ENCODE measurements at places on chromosomes 5 and 9.
A peak's percentile ranks its signal among the peaks of the same experiment; 100 is the strongest.

- no peak for DNase-seq
Measured at GRCh38 chr5:137207023-137207760, 291.9 kb downstream of the SPOCK1 start.

- DNase-seq, result no peak
Measured at GRCh38 chr5:2371419-2371710, 380.1 kb downstream of the IRX2 start.

DNA sequence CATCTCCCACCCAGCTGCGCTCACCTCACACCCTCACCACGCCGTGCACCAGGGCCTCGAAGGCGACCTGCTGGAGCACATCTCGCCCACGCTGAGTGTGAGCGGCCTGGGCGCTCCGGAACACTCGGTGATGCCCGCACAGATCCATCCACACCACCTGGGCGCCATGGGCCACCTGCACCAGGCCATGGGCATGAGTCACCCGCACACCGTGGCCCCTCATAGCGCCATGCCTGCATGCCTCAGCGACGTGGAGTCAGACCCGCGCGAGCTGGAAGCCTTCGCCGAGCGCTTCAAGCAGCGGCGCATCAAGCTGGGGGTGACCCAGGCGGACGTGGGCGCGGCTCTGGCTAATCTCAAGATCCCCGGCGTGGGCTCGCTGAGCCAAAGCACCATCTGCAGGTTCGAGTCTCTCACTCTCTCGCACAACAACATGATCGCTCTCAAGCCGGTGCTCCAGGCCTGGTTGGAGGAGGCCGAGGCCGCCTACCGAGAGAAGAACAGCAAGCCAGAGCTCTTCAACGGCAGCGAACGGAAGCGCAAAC lies 1.1 kb downstream of the POU4F3 start:
- no peak for DNase-seq

GRCh38 chr5:79189439-79190234 lies 46.3 kb upstream of the JMY start:
- no peak for DNase-seq

GRCh38 chr5:19928562-19929421 lies 59.2 kb downstream of the CDH18 start:
- no peak for DNase-seq

- DNase-seq, result no peak
Measured at GRCh38 chr9:109242014-109242413, 75.0 kb upstream of the FRRS1L start.

GRCh38 chr9:97564291-97565175 lies 63.1 kb downstream of the TMOD1 start:
- no peak for DNase-seq

DNA sequence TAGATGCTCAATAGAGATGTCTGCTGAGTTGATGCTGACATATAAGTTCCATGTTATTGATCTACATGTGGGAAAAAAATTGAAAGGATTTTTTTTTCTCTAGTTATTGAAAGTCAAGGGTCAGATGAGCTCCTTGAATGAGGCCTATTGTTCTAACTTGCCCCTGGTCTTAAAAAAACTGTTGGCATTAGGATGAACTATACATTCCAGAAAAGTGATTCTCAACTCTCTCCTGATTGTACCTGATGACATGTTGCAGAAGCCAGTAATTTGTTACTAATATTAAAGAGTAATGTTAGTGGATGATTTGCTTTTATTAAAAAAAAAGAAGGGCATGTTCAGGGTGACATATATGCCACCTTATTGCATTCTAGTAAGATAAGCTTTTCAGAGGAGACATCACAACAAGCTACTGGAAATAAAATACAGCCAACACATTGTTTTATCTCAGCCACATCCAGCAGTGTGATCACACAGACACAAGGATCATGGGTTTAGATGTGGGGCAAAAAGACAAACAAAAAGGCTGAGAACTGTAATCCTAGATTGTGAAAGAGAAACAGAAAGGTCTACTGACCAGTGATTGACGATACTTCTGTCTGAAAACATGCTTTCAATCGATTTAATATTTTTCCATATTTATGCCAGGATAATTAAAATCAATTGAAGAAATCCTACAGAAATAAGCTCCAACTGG lies 1314.1 kb upstream of the C9orf72 start:
- DNase-seq, result no peak

DNA sequence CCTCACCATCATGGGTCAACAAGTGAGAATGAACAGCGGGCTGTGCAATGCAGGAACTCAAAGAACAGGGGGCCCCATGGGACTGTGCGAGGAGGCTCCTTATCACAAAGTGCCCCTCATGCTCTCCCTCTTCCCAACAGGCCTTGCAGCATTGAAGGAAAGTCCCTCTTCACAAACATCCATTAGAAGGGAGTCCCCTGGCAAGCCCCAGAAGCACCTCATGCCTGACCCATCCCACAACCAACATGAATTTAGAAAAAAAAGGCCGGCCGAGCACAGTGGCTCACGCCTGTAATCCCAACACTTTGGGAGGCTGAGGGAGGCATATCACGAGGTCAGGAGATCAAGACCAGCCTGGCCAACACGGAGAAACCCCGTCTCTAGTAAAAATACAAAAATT lies 122.6 kb upstream of the FSTL4 start:
- no peak for DNase-seq

DNA sequence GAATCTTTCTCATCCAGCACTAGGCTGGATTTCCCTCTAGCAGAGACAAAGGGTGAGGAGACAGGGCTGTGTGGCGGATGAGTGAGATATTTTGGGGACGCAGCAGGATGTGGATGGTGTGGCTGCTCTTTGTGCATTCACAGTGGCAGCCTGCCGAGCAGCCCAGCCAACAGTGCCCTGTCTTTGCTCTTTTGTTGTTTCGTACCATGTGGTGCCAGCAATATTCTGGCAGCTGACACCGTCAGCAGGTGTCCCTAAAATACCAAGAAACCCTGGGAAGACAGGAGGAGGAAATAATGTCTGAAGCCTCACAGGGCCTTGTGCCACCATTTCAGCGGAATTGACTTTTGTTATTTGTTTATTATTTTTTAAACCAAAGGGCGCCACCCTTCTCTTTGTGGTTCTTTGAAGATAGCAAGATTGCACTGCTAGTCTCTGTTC lies 141.4 kb downstream of the CCDC192 start:
- DNase-seq, result no peak

DNA sequence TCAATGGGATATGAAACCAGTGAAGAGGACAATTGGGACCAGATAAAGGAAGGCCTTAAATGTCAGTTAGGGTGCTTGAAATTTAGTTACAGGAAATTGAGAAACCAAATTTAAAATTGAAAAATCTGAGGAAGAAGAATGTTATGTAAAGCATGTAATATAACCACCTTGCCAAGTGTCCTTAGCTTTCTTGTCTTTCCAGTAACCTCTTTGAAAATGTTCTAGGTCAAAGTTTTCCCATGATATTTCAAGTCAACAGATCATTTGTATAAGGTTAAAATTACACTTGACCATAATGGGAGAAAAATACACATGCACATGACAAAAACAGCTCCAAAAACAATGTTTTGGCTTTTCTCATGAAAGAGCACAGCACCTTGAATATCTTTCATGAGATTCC lies 21.1 kb downstream of the LOX start:
- no peak for DNase-seq

- DNase-seq, result no peak
Measured at GRCh38 chr9:77304543-77304942, 127.2 kb downstream of the VPS13A start.

DNA sequence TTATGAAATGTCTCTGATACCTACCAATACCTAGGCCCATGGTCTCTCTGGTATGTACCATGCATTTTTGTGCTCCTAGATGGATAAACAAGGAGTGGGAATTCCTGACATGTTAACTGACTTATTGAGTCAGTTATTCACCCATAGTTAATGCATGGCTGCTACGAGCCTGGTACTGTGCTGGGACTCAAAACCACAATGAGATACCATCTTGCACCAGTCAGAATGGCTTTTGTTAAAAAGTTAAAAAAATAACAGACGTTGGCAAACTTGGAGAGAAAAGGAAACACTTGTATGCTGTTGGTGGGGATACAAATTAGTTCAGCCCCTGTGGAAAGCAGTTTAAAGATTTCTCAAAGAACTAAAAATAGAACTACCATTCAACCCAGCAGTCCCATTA lies 293.8 kb downstream of the OSTF1 start:
- no peak for DNase-seq

DNA sequence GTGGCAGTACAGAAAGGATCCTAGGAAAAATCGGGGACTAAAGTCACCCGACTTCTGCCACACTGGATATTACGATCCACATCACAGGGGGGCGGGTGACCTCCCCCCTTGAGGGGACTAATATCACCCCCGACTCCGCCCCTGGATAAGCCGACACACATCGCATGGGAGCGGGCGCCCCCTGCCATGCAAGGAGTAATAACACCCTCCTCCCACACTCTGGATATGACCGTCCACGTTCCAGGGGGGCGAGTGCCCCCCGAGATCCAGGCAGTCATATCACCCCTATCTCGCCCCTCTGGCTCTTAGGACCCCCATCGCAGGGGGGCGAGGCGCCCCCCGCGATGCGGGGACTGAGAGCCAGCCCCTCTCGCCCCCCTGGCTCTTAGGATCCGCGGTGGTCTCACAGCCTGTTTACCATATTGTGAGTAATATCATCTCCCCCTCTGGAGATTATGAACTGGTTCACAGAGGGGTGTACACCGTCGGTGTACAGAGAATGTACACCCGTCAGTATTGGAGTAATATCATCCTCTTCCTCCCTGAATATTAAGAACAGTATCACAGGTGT lies 423.0 kb downstream of the DIRAS2 start:
- peak; percentile 22 for DNase-seq

DNA sequence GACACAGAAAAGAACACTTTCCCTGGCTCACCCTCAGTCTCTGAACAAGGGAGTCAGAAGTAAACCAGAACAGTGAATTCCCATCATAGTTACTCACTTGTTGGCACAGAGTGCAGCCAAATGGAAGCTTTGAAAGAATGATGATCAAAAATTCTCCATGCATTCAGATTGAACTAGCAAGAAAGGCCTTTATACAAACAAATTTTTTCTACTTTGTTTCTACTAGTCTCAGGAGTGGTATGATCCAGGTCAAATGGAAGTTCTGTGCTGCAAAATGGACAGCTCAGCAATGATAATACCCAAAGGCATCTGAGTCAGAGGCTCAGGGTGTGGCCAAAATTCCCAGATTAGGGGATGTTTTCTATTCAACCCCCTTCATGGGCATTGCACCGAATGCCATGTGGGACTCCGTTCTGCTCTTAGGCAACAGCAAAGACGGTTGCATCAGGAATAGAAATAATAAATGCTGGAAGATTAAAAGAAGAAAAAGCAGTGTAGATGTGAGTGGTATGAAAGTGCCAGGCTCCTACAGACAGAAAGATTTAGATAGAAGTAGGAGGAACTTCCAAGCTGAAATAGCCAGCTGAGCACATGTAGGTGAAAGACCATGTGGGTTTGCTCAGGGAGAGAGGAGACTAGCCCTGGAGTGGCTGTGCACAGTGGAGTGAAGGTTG lies 24.0 kb upstream of the ASPN start:
- DNase-seq, result no peak

DNA sequence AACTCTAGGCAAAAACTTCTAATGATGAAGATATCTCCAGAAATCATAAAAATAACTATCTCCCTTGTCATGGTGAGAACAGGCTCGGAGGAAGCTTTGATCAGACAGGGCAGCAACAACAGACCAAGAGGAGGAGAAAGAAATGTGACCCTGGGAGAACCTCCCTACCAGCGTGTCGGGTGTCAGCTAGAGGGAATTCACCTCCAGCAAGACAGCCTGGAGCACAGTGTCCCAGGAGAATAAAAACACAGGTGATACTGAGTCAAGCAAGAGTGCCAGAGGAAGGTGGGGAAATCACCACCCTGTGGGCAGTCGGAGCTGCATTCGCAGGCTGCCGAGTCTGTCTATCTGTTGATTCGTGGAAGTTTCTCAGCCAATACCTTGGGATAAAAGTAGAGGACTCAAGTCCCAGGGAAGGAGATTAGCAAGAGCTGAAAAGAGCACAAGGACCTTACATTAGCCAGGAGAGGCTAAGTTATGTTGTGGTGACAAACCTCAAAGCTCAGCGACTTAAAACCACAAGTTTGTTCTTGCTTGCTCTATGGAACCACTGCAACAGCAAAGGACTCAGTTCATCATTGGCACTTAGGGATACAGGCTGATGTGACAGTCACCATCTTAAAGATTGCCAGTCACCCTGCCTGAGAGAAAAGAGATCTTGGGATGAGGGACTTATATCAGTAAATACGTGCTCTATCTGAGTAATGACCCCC lies 598.3 kb downstream of the CCDC171 start:
- DNase-seq, result no peak
